Islet precursor cell (in vitro differentiated cells): ENCODE measurements at places on chromosomes 1 and 21.

DNA sequence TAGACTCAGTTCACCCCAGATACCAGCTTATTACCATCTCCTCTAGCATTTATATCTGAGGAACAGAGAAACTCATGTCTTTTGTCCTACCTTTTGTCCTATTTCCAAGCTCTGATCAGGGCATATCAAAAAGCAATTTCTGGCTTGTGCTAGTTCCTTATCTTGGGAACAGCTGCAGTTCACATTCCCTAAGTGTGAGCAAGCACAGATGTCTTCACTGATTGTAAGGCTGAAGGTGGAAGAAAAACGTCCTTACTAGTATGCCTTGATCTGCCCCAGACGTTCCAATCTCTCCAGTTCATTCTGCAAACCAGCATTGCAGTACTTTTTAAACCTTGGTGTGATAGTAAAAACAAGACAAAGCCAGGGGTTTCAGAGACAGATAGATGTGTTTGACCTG is 139.8 kb downstream of the NCAM2 start:
- no peak for DNase-seq

GRCh38 chr1:45669859-45670655 is 16.3 kb downstream of the GPBP1L1 start:
- DNase-seq = no peak

DNA sequence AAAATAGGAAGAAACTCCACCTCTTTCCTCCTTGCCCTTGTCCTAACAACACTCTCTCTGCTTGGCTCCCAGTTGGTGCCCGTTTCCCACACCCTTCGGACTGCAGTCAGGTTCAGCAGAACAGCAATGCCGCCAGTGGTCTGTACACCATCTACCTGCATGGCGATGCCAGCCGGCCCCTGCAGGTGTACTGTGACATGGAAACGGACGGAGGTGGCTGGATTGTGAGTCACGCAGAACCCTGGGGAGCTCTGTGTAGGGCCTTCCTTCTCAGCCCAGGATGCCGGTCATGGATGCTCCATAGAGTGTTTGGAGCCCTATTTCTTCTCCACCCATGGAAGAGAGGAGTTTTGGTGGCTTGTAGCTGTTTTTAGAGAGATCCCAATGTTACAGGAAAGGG is 60.9 kb downstream of the TNN start:
- peak; percentile 61 for DNase-seq

- DNase-seq = no peak
Observed at GRCh38 chr1:2294033-2294724, 66.1 kb downstream of the SKI start.

DNA sequence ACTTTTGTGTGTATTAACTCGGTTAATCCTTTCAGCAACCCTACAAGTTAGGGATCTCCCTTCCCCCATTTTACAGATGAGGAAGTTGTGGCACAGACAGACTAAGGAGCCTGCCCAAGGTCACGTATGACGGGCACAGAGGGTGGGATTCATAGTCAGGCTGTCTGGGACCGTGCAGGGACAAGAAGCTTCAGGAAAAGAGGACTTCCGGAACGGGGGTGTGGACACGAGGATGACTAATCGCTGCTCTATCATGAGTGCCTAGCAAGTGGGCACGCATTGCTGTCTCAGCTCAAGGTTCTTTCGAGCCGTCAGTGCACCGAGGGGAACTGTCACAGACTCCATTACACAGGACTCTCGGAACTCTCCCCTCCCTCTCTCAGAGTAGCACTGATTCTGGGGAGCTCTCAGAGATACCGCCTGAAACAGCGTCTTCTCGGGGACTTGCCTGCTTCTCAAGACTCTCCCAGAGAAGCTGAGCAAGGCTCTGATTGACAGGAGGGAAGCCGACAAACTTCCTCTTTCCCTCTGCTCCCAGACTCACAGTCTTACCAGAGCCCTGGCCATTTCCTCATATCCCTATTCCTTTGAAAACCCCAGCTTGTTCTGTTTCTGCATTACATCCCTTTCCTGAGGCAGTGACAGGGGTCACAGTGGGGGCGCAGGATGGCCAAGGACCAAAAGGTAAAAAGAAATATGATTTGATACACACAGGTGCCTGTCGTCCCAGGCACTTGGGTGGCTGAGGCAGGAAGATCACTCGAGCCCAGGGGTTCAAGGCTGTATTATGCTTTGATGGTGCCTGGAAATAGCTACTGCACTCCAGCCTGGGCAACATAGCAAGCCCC is 14.4 kb downstream of the FHAD1 start:
- DNase-seq = peak; percentile 55

DNA sequence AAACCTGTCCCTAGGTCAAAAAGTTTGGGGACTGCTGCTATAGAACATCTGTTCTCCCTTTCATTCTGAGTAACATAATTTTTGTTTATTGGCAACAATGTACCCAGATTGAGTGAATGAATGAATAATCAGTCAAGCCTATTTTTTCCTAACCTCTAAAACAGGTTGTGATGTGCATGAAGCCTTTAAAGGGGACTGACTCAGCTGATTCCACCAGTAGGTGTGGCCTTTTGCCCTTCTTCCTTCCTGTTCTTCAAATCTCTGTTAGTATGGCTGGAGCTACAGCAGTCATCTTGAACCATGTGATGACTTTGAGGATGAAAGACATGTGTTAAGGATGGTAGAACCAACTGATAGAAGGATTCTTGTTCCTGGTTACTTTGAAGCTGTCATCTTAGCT is 476.1 kb downstream of the NUF2 start:
- no peak for DNase-seq

- no peak for DNase-seq
Observed at GRCh38 chr1:113040718-113041412, 32.1 kb upstream of the LRIG2 start.

DNA sequence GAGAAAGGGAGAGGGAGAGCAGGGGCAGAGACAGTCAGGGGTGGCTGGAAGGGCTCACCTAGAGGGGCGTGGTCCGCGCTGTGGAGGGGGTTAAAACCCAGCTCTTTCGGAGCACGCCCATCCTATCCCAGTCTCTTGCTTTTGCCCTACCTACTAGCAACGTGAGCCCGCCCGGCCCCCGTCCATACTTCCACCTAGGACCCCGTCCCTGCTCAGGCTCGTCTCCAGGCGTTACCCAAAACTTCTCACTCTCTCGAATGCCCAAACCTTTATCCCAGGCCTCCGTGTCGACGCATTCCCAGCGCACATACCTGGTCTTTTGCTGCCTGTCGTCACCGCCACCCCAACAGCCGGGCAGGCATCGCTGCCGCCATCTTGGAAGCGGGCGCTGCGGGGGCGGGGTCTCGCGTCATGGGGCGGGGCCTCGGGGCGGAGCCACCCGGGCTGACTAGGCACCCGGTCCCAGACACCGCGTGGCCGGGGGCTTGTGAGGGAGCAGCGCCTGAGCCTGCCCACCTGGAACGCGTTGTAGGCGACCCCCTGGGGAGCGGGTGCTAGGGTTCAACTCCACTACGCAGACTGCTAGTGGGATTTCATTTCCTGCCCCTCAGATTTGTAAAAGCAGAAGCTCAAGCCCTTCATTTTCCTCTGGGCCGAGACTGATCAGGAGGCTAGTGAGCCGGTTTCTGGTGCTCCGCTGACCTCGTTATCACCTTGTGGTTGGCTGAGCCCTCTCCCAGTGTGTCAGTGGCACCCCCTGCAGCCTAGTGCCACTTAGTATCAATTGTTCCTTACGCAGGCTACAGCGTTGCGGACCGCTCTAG is at the start of gene B4GALT3:
Gene B4GALT3 (minus strand): TSS at position 396 of the 824 bp plus-strand sequence. CDS start 1,447 bp downstream, outside the sequence.
- peak; percentile 96 for DNase-seq

DNA sequence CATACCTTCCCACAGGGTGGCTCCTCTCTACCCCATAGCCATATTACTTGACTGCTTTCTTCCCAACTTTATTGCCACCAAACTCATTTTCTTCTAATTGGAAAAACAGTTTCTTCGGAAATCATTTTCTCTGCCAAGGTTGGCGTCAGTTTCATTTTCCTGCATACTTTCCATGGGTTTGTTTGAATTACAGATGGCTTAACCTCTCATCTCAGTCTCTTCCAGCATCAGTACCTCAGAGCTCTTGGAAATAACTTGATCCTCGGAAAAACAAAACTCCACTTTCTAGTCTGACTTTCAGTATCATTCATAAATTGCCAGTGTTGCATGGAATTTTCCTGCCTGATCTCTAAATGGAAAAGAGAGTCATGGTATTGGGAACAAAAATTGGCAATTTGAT is 20.3 kb upstream of the PRDM2 start:
- no peak for DNase-seq

DNA sequence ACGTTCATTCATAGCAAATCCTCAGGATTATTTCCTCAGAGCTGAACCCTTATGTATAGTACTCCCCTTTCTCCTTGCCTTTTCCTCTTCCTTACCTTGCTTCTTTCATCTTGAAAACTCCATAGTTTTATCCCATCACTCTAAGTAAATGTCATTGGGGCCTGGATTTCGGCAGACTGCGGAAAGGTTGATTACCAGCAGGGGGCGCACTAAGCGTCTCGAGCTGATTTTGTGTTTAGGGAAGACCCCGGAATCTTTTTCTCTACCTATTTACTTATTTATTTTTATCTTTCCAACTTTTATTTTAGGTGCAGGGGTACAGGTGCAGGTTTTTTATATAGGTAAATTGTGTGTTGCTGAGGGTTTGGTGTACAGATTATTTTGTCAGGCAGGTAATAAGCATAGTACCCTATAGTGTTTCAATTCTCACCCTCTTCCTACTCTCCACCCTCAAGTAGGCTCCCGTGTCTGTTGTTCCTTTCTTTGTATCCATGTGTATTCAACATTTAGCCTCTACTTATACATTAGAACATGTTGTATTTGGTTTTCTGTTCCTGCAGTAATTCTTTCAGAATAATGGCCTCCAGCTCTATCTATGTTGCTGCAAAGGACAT is 11.4 kb upstream of the MTARC1 start:
- no peak for DNase-seq

- no peak for DNase-seq
Observed at GRCh38 chr1:182430263-182431068, 19.5 kb upstream of the RGSL1 start.

GRCh38 chr1:160128636-160129035 is 13.1 kb downstream of the ATP1A2 start:
- no peak for DNase-seq

- DNase-seq = no peak
Observed at GRCh38 chr1:118323246-118323645, 138.2 kb upstream of the SPAG17 start.

DNA sequence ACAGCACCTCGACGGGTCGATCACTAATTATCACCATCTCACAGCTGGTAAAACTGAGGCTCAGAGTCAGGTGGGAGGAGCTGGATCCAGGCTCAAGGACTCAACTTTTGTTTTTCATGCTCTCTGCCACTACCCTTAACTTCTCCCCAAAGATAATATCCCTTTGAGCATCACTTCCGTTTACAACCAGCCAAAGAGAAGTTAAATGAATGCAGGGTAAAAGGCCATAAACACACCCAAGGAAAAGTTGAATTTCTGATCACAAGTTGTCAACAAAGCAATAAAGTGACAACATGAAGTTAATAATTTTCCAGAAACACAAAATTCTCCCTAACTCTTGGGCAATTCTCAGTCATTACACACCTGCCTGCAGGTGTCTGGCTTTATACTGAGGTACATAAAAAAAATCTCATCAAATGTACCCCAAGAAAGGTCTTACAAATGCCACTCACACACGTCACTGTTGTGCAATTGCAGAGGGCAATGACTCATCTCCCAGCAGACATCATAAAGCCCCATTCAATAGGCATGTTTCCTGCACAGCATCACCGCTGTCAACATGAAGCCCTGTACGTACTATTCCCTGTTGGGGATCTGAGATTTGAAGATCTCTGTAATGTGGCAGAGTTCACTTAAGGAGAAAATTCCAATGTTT is 3.4 kb downstream of the OR2T11 start:
- no peak for DNase-seq

DNA sequence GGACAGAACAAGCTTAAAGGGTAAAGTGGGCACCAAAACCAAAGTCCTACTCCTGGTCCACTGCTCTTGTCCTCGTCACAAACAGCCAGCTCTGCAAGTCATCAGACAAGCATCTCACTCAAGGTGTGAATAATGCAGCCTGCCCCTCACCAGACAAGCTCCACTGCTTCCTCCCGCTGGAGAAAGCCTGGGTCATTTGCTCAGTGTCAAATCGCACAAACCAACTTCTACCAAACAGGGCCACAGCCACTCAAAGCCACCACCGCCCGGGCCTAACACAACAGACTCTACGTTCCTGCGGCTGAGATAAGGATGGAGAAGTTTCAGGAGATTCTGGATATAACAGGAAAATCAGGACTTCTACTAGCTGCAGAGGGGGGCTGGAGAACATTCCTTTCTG is 3.3 kb downstream of the SSBP3 start:
- DNase-seq = no peak

GRCh38 chr1:77412820-77413530 is 131.2 kb downstream of the AK5 start:
- no peak for DNase-seq

DNA sequence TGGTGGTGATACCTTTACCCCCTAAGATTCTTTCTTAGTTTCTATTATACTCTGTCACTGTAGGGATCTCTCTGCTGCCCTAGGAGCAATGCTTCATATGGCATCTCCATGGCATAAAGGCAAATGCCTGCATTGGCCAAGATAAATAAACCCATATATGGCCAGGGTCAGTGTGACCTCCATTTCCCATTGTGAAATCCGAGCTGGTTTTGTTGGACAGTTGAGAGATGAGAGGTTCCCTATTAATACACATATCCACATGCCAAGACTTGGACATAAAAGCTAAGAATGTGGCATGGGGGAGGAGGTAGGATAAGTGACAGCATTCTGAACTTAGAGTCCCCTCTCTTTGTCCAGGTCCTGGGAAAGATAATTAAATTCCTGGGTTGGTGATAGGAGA is 1.4 kb downstream of the TPM3 start:
- DNase-seq = no peak

- no peak for DNase-seq
Observed at GRCh38 chr1:82775406-82776000, 974.8 kb downstream of the ADGRL2 start.

DNA sequence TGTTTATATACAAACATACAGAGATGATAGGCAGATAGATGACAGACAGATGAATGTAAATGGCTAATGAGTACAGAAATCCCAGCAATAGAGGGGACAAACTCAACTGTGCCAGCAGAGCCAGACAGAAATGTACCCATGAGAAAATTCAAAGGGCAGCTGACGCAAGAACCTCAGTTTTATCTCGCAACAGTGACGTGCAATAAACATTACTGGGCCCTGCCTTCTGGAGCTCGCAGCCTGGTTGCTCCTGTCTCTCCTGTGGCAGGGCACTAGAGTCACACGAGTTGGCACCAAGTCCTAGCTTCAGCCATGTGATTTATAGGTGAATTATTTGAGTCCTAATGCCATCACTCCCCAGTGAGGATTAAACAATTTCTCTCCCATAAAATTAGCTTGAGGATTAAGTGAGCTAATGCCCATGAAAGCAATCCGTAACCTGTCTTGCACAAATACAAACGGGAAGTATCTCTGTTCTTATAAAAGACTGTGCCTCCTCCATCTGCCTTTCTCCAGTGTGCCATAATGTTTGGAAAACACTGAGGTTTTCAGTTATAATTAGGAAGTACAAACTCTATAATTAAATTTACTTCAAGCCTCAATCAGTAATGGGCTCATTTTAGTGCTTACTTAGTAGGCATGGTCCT is 50.7 kb downstream of the VAV3 start:
- no peak for DNase-seq

- DNase-seq = no peak
Observed at GRCh38 chr1:111127923-111128643, 11.8 kb downstream of the DRAM2 start.
